Fibroblast of upper back skin (primary cell): ENCODE measurements at places on chromosomes 5 and 9.

DNA sequence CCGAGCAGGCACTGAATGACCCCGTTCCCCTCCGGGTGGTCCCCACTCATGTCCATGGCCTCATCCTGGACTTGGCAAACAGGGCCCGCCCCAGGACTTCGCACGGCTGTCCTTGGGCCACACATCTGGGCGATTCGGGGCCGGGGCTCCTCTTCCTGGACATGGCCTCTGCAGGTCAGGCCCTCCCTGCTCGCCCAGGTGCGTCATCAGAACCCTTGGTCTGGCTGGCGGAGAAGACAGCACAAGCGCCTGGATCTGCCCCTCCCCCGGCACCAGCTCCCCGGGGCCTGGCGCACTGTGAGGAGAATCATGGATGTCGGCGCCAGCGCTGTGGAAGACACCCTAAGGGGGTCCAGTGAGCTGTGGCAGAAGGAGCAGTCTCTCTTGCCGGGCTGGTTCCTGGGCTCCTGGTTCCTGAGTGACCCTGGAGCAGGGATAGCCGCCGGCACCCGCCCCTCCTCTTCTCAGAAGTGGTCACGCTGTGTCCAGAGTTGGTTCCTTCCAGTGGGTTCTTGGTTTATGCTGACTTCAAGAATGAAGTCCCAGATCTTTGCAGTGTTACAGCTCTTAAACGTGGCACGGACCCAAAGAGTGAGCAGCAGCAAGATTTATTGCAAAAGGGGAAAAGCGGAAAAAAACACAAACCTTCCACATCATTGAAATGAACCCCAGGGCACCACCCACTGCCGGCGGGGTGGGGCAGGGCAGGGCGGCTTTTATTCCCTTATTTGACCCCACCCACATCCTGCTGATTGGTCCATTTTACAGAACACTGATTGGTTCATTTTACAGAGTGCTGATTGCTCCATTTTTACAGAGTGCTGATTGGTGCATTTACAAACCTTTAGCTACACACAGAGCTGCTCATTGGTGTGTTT lies 25.9 kb upstream of the SLC12A7 start:
- DNase-seq = no peak

- DNase-seq = no peak
These were observed 96.3 kb downstream of the GLDC start for GRCh38 chr9:6549106-6549800.

- DNase-seq = no peak
These were observed 47.3 kb downstream of the MEGF10 start for GRCh38 chr5:127337876-127338275.

DNA sequence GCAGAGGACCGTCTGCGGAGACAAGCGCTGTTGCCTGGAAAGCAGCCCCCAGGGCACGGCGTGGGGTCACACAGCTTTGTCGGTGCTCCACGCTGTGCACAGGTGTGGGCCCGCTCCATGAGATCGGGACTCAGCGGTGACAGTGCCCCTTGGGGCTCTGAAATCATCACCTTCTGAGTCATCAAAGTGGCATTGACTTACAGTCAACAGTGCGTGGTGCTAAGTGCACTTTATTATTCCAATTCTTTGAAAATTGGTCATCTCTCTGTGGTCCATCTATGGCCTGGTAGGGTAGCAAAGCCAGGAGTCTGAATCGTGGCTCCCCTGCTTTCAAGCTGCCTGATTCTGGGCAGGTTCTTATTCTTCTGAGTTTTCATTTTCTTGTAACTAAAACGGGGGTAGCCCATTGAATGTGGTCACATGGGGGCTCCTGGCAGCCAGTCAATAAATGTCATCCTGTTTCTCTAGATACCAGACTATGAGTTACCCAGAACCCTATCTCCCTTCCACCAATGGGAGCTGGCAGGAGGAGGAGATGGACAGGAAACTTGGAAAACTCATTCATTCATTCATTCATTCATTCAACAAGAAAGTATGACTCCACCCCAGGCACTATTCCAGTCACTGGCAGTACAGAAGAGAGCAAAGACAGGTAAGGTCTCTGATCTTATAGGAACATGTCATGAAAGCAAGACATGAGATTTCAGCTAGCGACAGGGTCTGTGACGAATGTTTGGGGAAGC lies 20.3 kb upstream of the UNC5A start:
- no peak for DNase-seq

GRCh38 chr5:139898981-139899380 lies 103.4 kb downstream of the PSD2 start:
- no peak for DNase-seq

DNA sequence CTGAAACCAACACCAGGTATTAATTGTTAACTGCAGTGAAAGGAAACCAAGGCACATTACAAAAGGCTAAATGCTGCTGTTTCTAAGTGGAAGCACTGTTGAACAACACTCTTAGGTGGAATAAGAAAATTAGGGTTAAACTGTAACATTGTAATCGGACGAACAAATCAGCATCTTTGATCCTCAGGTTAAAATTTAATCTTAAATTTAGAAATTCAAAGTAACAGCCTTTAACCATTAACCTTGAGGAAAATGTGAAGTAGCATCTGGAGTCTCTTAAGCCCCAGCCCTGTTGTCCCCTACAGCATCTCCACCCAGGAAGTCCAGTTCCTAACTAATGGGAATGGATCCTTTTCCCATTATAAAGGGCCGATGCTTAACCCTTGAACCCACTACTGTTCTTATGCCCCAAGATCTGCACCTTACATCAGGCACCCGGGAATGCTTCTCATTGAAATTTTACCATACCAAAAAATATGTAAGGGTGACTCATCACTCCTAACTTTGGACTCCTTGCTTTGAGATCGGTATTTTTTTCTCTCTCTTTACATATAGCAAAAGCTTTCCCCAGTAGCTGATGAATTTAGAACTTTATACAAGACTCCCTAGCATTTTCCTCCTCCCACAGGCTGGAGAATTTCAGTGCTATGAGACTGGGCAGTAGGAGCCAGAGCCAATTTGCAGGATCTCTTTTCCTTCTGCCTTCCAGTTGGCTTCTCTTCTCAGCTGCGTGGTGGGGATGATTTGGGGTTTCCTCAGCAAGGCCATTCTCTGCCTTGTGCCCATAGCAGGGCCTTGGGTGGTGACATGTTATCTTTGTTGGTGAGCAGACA lies 32.0 kb upstream of the ITGA2 start:
- DNase-seq = peak; percentile 31

- DNase-seq = no peak
These were observed 185.7 kb downstream of the PBX3 start for GRCh38 chr9:125932746-125933455.

- no peak for DNase-seq
These were observed 197.9 kb downstream of the GOLPH3 start for GRCh38 chr5:31976169-31976568.
